ENCODE measurements at places on chromosomes 7 and 10.

DNA sequence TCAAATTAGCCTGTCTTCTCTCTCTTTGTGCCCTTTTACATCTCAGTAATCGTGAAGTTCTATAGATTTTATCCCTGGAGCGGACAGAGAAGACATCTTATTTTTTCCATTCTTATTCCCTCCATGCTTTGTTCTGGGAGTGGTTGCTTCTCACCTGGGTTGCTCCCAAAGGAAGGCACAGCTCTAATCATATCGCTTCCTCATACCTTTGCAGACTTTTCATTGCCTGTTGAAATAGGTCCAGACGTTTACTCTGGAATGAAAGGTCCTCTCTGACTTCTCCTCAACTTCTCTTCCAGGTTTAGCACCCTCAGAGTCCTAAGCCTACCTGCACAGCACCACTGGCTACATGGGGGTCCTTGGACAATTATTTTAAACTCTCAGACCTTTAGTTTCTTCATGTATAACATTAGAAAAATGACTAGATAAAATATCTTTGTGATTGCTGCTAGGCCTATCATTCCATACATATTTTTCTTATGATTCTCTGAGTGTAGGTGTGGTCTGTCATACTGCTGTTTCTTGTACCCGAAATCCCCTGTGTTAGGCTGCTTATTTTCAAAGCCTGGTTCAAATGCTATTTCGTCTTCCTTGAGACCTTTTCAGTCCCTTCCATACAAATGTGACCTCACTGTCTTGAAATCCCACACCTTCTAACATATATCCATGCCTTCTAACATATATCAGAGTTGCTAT lies 418.1 kb downstream of the GFRA1 start:
- DNase-seq = no peak

DNA sequence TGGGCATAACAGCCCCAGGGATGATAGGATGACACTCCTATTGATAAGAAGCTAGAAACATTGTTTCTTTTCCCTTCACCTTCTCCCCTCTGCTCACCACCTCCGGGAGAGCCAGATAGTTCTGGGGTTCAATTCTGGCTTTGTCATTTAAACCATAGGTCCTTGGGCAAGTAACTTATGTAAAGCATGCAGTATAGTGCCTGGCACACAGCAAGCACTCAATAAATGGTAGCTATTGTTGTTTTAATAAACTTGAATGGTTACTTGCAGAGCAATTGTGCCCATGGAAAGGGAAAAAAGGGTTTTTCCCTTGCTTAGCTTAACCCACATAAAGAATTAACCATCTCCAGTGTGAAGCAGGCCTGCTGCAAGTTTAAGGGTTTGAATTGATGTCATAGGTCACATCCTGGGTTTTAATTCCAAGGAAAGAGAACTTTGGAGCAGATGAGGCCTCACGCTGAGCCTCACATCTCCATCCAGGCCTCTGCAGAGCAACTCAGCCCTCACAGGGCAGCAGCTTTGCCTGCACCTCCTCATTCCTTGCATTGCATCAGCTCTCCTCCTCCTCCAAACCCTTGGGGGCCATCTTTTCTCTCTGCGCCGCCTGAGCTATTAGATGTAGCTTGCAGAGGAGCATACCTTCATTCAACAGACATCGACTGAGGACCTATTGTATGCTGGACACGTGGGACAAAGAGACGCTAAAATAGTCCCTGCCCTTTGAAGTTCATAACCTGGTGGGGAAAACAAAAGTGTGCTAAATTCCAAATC lies 22.9 kb downstream of the ZNF775 start:
- no peak for DNase-seq

DNA sequence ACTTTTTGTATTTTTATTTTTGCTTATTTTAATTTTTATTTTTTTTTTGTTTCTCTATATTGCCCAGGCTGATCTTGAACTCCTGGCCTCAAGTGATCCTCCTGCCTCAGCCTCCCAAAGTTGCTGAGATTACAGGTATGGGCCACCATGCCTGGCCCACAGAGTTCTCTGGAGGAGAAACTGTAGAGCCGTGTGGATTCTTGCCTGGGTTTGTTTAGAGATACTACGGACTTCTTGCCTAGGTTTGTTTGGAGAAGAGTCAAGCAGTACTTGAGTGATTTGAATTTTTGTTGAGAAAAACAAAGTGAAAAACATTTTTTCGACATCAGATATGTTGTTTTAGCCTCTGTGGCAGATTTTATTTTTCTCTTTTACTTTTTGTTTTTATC lies 99.0 kb downstream of the CAMK1D start:
- no peak for DNase-seq

DNA sequence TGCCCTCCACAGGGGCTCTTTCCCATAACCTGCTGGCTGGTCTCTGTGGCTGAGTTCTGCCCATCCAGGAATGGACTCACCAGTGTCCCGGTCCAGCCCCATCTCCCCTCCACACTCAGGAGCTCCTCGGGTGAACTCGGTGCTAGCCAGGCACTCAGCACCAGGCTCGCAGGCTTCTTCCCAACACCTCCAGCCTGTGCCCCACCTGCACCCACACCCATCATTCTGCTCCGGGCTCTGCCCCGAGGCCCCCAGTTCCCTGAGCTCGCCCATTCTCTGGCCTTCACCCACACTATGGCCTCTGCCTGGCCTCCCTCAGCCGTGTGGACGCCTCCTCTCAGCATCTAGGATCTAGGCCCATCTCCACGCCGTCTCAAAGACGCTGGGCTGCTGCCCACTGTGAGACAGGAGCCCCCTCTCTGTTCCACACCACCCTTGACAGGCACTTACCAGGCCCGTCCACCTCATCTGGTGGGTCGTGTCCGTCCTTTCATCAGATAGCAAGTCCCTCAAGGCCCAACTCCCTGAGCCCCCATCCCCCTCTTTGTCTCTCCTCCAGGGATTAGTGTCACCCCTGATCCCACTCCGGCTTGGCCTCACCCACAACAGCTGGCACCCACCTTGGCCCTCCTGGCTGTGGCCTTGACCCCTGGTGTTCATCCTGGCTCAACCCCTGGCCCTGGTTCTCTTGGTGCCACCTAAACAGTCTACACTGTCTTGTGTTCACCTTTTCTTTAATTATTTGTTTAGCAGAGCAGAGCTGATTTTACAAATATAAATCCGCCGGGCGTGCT lies 76.0 kb upstream of the FAM20C start:
- no peak for DNase-seq

DNA sequence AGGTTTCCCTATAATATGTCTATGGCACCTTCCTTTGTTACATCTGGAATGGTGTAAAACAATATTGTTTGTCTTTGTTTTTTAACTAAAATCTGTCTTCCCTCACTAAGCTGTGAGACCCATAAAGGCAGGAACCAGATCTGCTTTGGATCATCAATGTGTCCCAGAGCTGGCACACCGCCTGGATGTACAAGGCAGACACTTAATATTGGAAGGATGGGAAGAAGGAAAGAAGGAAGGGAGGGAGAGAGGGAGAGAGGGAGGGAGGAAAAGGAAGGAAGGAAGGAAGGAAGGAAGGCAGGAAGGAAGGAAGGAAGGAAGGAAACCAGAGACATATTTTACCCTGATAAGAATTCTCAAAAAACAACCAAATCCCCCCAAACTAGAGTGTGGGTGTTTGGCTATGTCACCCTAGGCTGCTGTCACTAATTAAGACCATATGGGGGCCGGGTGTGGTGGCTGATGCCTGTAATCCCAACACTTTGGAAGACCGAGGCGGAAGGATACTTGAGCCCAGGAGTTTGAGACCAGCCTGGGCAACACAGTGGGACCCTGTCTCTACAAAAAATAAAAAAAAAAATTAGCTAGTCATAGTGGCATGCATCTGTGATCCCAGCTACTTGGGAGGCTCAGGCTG lies 59.6 kb downstream of the SH3PXD2A start:
- no peak for DNase-seq

DNA sequence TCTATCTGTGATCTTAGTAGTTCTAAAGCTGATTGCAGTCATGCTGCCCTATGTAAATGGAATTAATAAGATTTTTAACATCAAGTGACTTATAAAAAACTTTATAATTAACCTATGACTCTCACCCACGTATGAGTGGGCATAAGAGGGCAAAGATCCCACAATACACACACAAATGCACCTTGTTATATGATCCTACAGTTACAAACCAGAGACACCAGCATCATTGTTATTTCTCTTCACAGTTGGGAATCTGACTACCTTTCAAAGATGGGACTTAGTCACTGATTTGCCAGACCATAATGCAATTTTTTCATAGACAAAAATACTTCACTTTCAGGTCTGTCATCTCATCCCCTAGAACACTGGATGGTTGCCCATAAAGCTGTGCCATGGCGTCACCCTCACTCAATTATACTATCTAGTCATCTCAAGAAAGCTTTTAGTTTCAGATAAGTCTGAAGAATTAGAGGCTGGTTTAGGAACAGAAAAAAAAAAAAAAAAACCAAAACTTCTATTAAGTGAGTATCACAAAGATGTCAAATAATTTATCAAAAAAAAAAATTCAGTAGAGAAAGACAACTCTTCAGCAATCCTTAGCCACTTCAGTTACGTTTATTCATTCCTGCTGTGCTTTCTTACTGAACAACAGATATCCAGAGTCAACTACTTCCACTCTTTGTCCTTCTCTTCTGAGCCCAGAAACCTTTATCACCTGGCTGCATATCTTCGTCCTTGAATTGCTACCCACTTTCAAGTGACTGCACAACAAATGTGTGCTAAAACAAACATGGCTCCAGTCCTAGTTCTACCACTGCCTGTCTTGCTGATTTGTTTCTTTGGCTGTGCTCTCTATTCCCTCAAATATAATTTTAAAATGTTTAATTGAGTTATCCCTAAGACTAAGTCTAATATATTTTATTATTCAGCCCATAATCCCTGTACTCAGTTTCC lies 175.0 kb upstream of the CHRM2 start:
- DNase-seq = no peak

DNA sequence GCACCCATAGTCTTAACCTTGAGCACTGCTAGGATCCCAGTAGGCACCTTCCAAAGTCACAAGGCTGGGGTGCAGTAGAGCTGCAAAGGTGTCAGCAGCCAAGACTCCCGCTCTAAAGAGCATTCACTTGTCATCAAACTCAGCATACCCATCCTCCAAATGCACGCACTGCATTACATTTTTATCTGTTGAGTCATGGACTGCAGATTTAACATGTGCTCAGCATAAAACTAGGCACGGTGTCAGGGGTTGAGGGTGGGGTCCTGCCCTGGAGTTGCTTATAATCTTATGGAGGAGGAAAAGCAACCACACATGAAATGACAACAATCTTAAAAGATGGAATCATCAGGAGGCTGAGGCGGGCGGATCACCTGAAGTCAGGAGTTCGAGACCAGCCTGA lies 102.6 kb downstream of the PARP12 start:
- no peak for DNase-seq

- DNase-seq = peak; percentile 83
These were observed 192.3 kb downstream of the REEP3 start for GRCh38 chr10:63713191-63714144.

- DNase-seq = no peak
These were observed 24.8 kb upstream of the INPP5A start for GRCh38 chr10:132512693-132513345.

DNA sequence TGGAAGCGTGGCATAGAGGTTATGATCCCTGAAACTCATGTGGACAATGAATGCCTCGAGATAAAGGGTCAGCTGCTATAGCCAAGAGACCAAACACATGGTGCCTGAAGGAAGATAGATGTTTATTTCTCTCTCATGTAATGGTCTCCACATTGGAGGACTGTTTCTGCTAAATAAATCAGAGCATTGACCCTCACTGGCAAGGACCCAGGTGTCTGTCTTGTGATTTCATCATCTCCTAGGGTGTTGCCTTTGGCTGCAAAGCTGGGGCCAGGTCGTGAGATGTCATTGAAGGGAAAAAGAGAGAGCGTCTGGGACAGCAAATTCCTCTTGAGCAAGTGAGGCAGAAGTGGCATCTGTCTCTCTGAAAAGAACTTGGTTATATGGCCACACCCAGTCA lies 64.6 kb downstream of the JCAD start:
- DNase-seq = no peak

DNA sequence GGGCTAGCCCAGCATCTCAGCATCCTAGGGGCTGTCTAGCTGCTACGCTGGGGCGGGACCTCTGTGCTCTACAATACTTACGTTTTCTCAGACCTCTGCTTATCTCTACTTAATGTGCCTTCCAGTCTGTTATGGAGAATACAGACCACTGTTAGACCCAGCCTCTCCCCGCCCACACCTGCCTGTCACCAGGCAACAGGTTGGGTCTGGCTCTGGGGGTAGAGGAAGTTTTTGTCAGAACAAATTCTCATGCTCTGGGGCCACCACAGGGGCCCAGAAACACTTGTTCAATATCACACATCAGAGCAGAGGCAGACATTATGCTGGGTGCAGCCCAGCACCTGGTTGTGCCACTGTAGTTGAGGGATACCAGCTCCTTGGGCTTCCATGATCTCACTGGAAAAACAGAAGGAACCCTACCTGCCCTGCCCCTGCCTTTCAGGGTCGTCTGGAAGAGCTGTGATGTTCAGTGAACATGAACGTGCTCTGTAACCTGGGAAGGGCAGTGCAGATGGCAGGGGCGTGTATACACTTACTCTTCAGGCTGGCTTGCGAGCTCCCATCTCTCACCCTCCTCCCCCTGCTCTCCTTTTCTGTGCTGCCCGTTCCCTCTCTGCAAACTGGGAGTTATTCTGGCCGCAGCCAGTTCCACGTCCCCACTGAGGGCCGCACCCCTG lies 135.2 kb upstream of the PODXL start:
- peak; percentile 77 for DNase-seq

DNA sequence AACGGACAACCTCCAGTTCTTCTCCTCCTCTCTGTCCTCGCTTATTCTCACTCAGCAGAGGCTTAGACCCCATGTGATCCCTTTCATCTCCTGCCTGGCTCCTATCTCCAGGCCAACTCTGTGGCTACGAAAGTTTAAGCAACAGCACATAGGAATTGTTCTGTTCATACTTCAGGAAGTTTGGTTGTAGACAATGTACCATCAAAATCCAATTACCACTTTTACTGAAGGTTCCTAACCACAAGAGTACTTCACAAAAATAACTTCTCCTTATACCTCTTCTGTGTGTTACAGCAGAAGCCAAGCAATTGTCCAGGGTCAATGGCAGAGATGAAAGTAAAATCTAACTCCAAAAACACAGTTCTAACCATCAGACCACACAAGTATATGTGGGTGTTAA lies 80.0 kb downstream of the SLC25A13 start:
- no peak for DNase-seq
